ENCODE measurements at places on chromosomes 11 and 22.
A peak's percentile ranks its signal among the peaks of the same experiment; 100 is the strongest.

- no peak for DNase-seq
Measured at GRCh38 chr22:48976556-48977535, 850.8 kb downstream of the BRD1 start.

DNA sequence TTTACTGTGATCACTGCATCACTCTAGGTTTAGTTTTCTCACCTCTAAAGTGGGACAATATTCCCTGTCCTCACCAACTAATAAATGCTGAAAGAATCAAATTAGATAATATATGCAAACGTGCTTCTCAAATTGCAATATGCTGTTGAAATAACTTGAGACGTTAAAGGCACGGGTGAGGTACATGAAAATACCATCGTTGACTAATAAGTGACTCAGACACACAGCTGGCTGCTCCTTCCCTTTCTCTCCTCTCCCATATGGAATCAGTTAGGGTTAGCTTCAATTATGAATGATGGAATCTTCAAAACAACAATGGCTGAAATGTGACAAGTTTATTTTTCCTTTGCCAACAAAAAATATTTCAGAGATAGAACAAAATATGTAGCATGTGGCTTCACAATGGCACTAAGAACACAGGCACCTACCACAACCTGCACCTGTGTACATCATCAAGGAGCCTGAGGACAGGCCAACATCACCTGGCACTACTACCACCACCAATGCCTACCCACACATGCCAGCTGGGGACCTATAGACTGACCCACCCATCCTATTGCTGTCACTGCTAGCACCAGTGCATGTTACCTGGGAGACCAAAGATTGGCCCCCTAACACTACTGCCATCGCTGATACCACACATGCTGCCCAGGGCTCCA lies 13.7 kb downstream of the GDPD4 start:
- DNase-seq = peak; percentile 64

DNA sequence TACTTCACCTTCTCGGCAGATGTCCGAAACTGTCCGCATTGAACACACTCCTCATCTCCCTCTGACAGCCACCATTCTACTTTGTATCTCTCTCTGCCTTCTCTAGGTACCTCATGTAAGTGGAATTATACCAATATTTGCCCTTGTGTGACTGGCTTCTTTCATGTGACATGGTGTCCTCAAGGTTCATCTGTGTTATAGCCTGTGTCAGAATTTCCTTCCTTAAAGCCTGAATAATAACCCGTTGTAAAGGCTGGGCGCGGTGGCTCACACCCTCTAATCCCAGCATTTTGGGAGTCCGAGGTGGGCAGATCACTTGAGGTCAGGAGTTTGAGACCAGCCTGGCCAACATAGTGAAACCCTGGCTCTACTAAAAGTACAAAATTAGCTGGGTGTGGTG lies 40.4 kb upstream of the PPP6R3 start:
- DNase-seq = no peak

GRCh38 chr11:107565219-107565937 lies at the start of gene ALKBH8:
Gene ALKBH8, minus strand, starts transcription at chr11:107565735. Its CDS starts 4,842 bp downstream, at chr11:107560893.
- no peak for DNase-seq

DNA sequence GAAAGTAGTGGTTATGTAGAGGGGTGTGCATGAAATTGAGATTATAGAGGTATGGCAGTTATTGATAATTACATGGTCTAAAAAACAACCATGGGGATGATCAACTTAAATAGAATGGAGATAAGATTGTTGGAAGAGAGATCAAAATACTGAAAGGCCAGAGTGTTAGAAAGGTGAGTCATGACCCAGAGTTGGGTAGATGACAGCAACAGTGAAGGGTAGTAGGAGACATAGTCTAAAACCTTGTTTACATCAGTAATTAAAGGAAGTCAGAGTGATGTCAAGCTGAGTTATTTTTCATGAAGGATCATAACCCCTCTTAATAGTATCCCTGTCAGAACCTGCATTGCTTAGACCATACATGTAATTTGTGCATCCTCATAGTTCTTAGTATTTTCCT lies 110.9 kb downstream of the ELP4 start:
- DNase-seq = no peak

- no peak for DNase-seq
Measured at GRCh38 chr11:67273260-67273990, 7.2 kb downstream of the GRK2 start.

DNA sequence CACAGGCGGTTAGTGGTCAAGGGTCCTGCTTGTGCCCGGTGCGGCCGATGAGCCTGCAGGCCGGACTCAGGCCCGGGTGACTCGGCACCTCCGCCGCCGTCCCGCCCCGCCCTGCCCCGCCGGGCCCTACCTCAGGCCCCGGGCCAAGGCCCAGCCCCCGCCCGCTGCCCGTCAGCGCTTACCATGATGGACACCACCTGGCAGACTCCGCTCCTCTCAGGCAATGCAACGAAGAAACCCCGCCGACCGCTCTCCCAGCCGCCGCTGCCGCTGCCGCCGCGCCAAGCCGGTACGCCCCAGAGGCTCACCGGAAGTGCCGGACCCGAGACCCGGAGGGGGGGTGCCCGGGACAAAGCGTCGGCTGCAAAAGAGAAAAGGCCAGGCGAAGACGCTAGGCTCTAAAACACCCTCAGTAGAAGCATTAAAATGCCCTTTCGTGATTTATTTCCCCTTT lies at the start of gene UFD1:
UFD1 (minus strand) TSS at position 293 of the 454 bp plus-strand sequence; CDS start at position 185, 108 bp downstream.
- DNase-seq = no peak

DNA sequence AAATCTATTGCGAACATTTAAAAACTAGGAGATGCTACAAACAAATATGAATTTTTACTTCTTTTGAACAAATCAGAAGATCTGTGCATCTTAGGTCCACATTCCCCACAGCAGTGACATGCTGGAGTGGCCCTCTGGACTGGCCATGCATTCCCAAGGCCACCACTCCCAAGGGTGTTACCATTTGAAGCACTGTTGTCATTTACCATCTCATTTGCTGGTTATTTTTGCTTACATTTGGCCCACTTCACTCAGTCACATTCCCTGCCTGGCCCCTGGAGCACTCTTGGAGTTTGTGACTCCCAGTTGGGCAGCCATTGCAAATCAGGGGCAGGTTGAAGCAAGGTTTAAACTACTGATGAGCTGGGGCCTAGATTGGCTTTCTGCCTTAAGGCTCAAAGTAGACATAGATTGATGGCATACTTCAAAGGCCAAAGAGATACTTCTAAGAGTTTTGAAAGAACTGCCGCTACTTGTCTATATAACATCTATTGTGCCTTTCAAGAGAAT lies 8.5 kb upstream of the ZNRF3 start:
- no peak for DNase-seq

DNA sequence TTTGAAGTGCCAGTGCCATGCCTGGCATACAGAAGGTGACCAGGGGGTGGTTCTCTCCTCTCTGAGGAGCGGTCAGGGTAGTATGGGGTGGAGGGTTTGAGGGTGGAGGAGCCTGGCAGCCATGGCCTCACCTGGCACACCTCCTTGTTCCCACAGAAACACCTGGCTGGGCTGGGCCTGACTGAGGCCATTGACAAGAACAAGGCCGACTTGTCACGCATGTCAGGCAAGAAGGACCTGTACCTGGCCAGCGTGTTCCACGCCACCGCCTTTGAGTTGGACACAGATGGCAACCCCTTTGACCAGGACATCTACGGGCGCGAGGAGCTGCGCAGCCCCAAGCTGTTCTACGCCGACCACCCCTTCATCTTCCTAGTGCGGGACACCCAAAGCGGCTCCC lies 9.6 kb downstream of the SERPINH1 start:
- no peak for DNase-seq

DNA sequence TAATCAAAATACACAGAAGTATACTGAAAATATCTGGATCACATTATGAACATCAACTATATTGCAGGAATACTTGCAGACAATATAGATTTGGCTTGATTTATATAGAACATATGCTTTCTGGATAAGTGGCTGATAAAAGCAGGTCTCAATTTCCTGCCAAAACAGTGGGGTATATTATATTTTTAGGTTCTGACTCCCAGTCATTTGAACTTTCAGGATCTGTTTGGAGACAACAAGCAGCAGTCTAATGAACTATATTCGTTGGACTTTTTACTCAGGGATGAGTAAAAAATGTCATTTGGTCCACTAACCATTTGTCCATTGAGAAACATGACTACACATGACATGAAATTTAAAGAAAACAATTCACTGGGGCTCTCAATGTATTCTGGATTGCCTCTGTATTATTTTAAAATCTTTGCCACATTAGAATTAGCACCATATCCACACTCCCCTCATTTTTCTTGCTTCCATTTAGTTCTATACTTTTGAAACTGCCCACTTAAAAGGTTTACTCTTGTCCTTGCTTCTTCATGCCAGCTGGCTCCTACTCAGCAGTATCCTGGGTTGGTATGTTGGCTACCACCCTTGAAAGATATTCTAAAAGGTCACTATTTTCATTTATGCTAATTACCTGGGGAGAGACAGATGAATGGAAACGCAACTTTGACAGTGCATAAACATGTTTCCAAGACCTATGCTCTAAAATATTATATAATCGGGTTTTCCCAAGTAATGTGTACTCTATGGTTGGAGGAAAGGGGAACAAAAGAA lies 153.0 kb downstream of the APOL5 start:
- DNase-seq = no peak

DNA sequence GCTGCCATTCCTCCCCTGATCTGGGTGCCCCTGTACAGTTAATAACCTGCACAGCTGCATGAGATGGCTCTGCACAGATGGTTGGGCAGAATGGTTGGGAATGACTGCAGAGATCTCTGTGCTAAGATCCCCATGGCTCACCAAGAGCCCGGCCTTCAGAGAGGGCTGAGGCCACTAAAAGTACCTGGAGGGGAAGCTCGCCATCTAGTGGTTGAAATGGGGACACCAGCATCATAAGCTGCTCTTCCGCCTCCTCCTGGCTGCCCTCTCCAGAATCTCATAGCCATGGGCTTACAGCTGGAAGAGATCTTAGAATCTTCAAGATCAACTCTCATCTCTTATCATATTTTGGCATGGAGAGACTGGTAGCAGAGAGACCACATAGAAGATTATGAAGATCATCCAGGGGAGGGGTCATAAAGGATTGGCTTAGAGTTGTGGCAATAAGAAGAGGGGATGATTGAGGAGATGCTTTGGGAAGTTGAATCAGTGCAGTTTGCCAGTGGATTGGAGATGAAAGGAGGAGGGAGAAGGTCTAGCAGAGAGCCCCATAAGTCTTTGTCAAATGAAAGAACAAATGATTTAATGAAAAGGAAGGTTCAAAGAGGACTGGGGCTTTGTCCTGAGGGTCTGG lies 22.0 kb upstream of the TLCD5 start:
- no peak for DNase-seq

- DNase-seq = no peak
Measured at GRCh38 chr11:13064593-13064992, 55.5 kb downstream of the RASSF10 start.
